ENCODE measurements at places on chromosomes 1 and 21.

GRCh38 chr1:18972991-18973390 lies 16.5 kb upstream of the IFFO2 start:
- no peak for DNase-seq

- peak; percentile 33 for DNase-seq
These were observed 8.4 kb downstream of the SLC35F3 start for GRCh38 chr1:233912909-233913308.

GRCh38 chr21:18228060-18228739 lies 16.4 kb upstream of the CHODL start:
- no peak for DNase-seq

DNA sequence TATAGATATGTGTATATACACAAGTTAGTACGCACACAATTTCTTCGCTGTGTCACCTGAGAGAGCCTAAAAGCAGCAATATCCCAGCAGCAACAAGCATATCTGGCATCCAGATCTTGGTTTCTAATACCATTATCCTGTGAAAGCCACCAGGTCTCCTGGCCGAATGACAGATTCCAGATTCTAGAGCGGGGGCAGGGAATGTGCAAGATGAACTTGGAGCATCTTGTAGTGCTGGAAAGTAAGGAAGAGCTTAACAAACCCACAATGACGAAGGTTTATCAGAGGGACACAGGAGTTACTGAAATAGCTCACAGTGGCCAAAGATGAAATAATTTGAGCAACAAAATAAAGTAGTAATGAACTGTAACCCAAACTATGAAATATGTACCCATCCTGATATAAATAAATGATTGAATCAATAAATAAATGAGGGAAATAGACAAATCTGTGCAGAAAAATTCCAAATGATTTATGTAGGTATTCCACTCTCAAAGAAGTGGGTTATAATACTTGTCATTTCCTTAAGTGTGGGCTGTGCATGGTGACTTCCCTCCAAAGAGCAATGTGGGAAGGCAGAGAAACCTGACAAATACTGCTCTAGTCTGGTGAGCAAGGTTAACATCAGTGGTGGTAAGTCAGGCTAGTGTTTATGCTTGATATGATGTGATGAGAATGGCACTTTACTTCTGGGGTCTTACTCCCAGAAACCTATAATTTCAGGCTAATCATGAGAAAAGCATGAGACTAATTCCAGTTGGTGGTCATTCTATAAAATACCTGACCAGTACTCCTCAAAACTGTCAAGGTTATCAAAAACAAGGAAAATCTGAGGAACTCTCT lies 67.9 kb downstream of the LRRC8D start:
- DNase-seq = no peak

Measured in EH (cell line).